H7 (cell line): ENCODE measurements at places on chromosomes 4 and X. TPM values are rescaled to one million over a fixed set of nuclear protein-coding genes. Genes with fewer than 3 reads are reported as not detected.

GRCh38 chr4:26076000-26076587 is 162.1 kb downstream of the SMIM20 start:
- DNase-seq, result no peak

GRCh38 chrX:123186801-123187200 is 2.7 kb downstream of the GRIA3 start:
- DNase-seq, result no peak

Gene ABRAXAS1
- 15.9 and 17.0 TPM in 2 replicates for total RNA-seq

Gene RBMXL3
- total RNA-seq, result not detected in 2 replicates

Gene CPEB2
- 1.9 and 2.0 TPM in 2 replicates for total RNA-seq

DNA sequence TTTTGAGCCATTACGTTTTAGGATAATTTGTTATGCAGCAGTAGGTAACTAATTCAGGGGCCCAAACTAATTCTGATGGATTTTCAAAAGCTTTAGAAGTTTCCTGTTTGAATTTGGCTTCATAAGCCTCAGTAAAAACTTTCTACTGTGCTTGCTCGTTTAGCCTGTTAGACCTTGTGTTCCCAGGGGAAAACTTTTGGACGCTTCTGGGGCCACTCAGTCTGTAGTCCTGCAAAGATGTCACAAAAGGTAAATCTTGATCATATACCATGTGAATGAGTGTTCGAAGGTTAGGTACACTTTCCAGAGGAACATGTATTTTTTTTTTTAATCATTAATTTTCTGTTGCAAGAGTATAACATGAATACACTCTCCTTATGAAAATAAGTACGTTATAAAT is 70.7 kb downstream of the SUPT20HL2 start:
- DNase-seq, result no peak

GRCh38 chrX:9611436-9612145 is 146.7 kb downstream of the TBL1X start:
- DNase-seq, result peak; percentile 48

- no peak for DNase-seq
These were observed 98.2 kb downstream of the AFF1 start for GRCh38 chr4:87032884-87033533.

GRCh38 chr4:76153356-76153755 is 5.2 kb upstream of the NUP54 start:
- no peak for DNase-seq

DNA sequence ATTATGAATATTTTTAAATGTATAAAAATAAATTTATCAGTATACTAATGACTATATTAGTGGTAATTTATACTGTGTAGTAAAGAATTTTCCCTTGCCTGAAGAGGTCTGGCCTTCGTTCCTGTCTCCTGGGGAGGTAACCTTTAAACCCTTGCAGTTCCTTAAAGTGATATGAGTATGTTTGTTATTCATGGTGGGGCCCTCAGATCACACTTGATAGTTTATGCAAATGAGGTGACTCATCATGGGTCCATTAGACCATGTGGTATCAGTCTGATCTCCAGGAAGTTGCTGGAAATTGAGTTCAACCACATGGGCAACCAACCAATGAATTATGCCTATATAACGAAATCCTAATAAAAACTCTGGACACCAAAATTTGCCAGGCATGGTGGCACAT is 904.1 kb downstream of the RPA4 start:
- no peak for DNase-seq

DNA sequence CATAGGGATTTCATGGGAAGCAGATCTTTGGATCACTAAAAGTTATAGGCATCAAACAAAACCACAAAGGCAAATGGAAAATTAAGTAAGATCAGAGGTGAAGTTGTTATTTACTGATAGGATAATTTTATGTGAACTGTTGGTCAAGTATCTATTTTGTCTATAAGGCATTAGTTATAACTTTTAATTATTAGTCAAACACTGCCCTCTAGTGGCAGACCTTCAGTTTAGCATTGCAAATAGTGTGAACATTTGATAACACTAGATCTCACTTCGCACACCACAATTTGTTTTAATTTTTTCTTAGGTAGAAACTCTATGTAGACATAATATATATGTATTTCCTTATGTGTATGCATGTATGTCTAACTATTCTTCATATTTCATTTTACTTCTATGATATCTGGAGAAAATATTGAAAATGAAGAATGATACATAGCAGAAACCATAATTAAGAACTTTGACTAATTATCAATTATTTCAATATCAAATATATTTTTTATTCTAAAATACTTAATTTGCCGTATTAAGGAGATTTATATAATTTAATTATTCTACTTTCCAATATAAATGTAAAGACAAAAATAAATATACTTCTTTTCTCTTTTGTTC is 214.5 kb upstream of the TACR3 start:
- peak; percentile 43 for DNase-seq

DNA sequence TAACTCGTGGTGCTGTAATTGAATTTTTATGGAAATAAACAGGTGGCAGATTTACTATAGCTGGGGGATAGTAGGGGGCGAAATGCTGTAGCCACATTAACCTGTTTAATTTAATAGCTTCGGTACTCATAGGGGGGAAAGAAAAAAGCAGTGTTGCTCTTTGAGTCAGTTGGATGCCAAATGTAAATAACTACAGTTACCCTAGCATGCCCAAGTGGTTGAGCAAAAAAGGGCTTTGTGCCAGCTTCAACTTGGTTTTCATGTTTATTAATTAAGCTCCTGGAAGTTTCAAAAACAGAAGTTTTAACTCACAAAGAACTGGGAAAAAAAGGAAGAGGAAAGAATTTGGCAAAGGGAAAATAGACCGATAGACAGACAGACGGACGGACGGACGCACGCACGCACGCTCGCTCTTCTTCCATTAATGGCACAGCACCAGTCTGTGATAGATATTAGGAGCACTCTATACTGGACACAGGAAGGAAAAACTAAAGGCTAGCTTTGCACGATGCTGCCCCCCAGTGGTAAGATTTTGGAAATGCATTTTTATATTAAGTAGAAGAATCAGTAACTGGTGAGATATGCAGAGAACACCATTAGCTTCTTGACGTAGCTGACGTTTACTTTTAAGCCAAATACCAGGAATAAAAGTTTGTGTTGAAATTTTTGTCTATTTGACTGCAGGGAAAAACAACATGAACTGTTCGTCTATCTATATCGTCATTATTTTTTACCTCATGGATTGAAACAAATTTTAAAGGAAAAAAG is 151.8 kb downstream of the SLC7A11 start:
- DNase-seq, result peak; percentile 64

Gene ABCD1
- total RNA-seq, result 12.2 and 17.1 TPM in 2 replicates

GRCh38 chrX:110167952-110168451 is 149.9 kb downstream of the AMMECR1 start:
- peak; percentile 89 for DNase-seq

Gene F11
- 0.28 and 0.30 TPM in 2 replicates for total RNA-seq

Gene ZAR1
- 0.66 and 1.00 TPM in 2 replicates for total RNA-seq

GRCh38 chr4:108512615-108513505 is 107.5 kb upstream of the RPL34 start:
- DNase-seq, result peak; percentile 56

GRCh38 chr4:1398681-1399507 is 7.3 kb downstream of the NKX1-1 start:
- peak; percentile 46 for DNase-seq

GRCh38 chrX:28880136-28880535 is 292.9 kb downstream of the IL1RAPL1 start:
- DNase-seq, result no peak

Gene ARMCX2
- 108 and 114 TPM in 2 replicates for total RNA-seq

Gene IL2
- not detected in 2 replicates for total RNA-seq

DNA sequence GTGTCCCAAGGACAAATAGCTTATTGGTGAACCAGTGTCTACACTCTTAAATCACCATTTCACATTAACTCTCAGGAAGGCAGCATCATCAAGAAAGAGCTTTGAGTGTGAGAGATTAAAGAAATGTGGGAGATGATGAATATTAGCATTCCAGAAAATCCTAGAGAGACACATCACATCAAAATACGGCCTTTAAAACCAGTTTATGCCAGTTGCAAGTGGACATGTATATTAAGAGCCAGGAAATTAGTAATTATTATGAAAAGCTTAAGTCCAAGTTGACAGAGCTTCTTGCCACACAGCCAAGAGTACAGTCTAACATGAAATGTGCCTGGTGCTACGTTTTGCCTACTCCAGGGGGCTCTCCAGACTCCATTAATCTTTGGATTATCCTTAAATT is 503.0 kb upstream of the BOD1L1 start:
- DNase-seq, result no peak

DNA sequence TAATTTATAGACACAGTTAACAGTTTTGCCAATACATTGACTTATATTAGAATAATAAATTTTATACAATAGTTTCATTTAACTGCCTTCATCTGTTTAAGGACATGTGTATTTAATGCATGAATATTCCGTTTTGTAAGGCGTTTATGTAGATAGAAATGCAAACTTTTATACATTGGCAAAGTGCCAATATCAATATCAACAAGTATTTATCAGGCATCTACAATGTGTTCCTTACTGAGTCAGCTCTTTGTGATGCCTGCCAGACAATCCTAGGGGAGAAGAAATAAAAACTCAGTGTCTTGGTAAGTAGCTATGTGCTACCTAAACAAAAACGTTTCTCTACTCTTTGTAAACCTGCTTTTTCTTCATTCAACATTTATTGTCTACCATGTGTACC is 1142.2 kb downstream of the C4orf33 start:
- DNase-seq, result no peak

GRCh38 chr4:1501754-1502500 is 95.7 kb upstream of the NKX1-1 start:
- DNase-seq, result no peak

DNA sequence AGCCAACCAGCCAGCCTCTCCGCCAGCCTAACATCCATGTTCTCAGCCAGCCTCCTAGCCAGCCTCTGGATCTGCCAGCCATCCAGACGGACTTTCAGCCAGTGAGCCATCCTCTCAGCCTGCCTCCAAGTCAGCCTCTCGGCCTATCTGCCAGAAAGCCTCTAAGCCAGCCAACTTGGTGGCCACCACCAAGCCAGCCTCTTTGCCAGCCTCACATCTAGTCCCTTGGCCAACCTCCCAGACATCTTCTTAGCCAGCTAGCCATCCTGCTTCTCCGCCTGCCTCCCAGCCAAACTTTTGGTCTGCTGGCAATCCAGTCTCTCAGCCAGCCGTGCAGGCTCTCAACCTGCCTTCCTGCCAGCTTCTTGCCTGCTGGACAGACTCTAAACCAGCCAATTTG is 16.4 kb upstream of the ARAP2 start:
- DNase-seq, result no peak
